Right ventricle myocardium superior (tissue), 1 donor: ENCODE measurements at places on chromosomes 3 and 15. TPM values are rescaled to one million over a fixed set of nuclear protein-coding genes. Genes with fewer than 3 reads are reported as not detected.

GRCh38 chr3:141337523-141337854 lies 30.8 kb upstream of the ZBTB38 start:
- DNase-seq = no peak

DNA sequence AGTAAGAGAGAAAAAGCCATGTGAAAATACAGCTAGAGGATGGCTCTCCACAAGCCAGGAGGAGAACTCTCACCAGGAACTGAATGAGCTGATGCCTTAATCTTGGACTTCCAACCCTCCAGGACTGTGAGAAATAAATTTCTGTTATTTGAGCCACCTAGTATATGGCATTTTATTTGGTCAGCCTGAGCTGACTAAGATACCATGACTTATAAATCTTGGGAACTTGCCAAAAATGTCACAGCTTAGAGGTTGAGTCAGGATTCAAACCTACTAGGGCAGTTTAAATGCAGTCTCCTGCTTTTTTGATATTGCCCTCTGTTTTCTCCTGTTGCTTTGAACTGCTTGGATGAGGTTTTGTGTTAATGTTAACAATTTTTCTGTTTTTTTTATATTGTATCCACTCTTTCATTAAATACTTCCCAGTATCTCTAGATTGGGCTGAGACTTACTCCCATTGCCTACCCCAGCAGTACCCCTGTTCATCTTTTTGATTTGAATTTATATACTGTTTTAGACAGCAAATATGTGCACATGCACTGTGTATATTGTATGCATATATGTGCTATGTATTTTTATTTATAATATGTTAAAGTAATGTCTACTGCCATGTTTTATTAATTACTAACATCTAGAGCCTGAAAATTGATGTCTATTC lies 1223.2 kb downstream of the OTOL1 start:
- no peak for DNase-seq

GRCh38 chr15:65792988-65793817 lies 1.1 kb upstream of the DENND4A start:
- DNase-seq = no peak

DNA sequence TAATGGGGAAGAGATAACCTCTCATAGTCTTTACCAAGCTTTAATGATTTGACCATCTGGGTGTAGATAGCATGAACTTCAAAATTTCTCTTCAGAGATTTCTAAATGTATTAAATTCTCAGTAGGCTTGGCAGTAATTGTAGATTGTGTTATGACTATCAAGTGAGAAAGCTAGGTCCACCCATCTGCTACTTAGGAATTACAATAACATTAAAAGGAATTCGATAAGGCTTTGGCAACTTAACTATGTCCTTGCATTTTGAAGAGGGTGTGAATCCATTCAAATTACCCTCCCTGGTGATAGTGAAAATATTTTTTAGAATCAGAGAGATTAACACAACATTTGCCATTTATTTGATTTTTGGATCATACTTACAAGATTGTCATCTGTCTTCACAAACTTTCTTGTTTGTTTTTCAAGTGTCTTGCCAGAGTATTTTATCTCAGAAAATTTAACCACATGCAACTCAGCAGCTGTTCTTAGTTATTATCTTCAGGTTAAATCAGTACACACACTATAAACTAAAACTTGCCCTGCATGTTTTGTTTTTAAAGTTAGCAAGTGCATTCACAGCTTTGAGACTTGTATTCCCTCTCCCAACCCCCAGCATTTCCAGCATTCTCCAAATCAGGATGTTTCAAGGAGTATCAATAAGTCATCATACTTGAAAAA lies 69.6 kb upstream of the COL8A1 start:
- no peak for DNase-seq

GRCh38 chr3:71421820-71422566 lies 161.5 kb downstream of the FOXP1 start:
- no peak for DNase-seq

GRCh38 chr3:137760341-137761098 lies 3.6 kb upstream of the SOX14 start:
- DNase-seq = no peak

- DNase-seq = no peak
Measured at GRCh38 chr3:98563661-98564281, 29.6 kb downstream of the CPOX start.

GRCh38 chr15:43250785-43251184 lies 15.9 kb downstream of the TGM5 start:
- no peak for DNase-seq

- DNase-seq = peak; percentile 46
Measured at GRCh38 chr3:61903931-61904657, 342.7 kb downstream of the PTPRG start.

DNA sequence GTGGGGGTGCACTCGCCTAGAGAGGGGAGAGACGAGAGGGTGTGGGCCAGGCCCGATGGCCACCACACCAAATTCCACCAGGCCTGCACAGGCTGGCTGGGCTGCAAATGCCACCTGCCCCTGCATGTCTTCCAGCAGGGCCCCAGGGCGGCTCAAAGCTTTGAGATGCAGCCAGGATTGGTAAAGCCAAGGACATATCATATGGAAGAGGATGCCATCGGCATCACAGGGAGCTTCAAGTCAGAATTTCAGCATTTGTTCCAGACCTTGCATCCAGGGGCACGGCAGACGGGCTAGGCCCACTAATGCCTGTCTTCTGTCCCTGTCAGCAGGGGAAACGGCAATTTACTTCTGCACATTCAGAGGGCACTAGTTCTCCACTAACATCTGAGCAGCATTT lies 97.8 kb downstream of the NUP210 start:
- no peak for DNase-seq

DNA sequence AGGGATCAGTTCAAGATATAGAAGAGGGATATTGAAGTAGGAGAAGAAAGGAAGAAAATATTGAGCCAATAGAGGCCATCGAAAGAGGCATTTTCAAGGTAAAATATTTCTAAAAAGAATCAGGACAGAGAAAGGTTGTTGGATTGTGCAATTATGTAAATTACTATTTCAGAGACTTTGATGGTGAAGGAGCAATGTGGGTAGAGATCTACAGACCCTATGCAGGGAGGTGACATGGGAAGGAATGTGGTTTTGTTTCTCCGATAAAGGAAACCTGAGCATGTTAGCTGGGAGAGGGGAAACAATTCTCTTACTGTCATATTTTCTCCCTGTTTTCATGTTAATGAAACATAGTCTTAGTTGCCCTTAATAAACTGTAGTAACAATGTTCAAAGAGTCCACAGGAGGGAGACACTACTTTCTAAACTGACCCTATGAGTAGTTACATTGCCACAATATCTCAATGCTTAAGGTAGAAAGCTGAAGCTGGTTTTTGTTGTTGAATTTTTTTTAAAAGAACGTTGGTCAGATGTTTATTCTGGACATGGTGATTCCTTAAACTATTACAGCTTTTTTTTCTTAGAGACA lies 133.3 kb downstream of the GRM7 start:
- DNase-seq = no peak

GRCh38 chr15:71448688-71449114 lies 333.4 kb downstream of the THSD4 start:
- no peak for DNase-seq

GRCh38 chr15:77107068-77107467 lies 36.2 kb upstream of the TSPAN3 start:
- peak; percentile 70 for DNase-seq

- DNase-seq = peak; percentile 35
Measured at GRCh38 chr3:49415931-49416601, 3.8 kb downstream of the TCTA start.

The AADAC gene
- not detected for total RNA-seq

The MESP2 gene
- 0.13 TPM for total RNA-seq

The MON1A gene
- 7.8 TPM for total RNA-seq

The TBC1D21 gene
- not detected for total RNA-seq

The SCN11A gene
- 0.05 TPM for total RNA-seq

The PLXNB1 gene
- total RNA-seq = 51.3 TPM

The GRAMD1C gene
- 1.1 TPM for total RNA-seq
